ENCODE measurements at places on chromosomes 5 and 9. TPM values are rescaled to one million over a fixed set of nuclear protein-coding genes. Genes with fewer than 3 reads are reported as not detected.

Gene GLDC
- total RNA-seq: 17.3 TPM

Gene GFI1B
- total RNA-seq: not detected

Gene SAXO1
- under 0.01 TPM for total RNA-seq

Gene GABRA6
- total RNA-seq: not detected

Gene PTGES
- 39.5 TPM for total RNA-seq

Gene TMEM252
- total RNA-seq: not detected

Gene TSLP
- total RNA-seq: 0.29 TPM

Gene FBP2
- total RNA-seq: not detected

Gene ARL10
- total RNA-seq: 8.8 TPM

Gene AK6
- 25.9 TPM for total RNA-seq

Gene STKLD1
- total RNA-seq: 0.27 TPM

Gene CDC20B
- not detected for total RNA-seq

Gene ZNF618
- total RNA-seq: 12.1 TPM

Gene TMOD1
- total RNA-seq: 0.08 TPM

Gene TNFSF15
- total RNA-seq: 11.7 TPM

Gene SH2D3C
- total RNA-seq: 0.17 TPM

Gene SHB
- total RNA-seq: 39.1 TPM

Gene SOHLH1
- total RNA-seq: not detected

Gene TRAF1
- 13.2 TPM for total RNA-seq

Gene FOXI1
- total RNA-seq: not detected

Gene TMEM171
- 3.0 TPM for total RNA-seq

Gene GAPVD1
- 36.7 TPM for total RNA-seq

Gene GPR150
- not detected for total RNA-seq

Gene POU5F2
- total RNA-seq: 0.62 TPM

Gene CCL28
- total RNA-seq: 7.5 TPM

Gene KIF12
- total RNA-seq: 15.8 TPM

Gene PCDH12
- total RNA-seq: not detected

Gene SIL1
- 29.9 TPM for total RNA-seq

Gene FRMD3
- 5.2 TPM for total RNA-seq

Gene PCDHB9
- total RNA-seq: 0.71 TPM

Gene ANKH
- total RNA-seq: 9.0 TPM

Gene UBLCP1
- 42.5 TPM for total RNA-seq

Gene CD180
- not detected for total RNA-seq

Gene SEC16A
- 64.5 TPM for total RNA-seq

Gene PLCXD3
- total RNA-seq: 0.48 TPM

Gene SPINK5
- total RNA-seq: 5.6 TPM

Measured in kidney epithelial cell (primary cell).